Myometrial cell (primary cell): ENCODE measurements at places on chromosomes 2 and 18. TPM values are rescaled to one million over a fixed set of nuclear protein-coding genes. Genes with fewer than 3 reads are reported as not detected.

POTEJ gene
- total RNA-seq: not detected in 2 replicates

ACMSD gene
- not detected in 2 replicates for total RNA-seq

VWC2L gene
- not detected in 2 replicates for total RNA-seq

TXNDC2 gene
- total RNA-seq: not detected in 2 replicates

SCYGR4 gene
- total RNA-seq: not detected in 2 replicates

CFAP210 gene
- not detected in 2 replicates for total RNA-seq

CYP1B1 gene
- total RNA-seq: 30.0 and 34.2 TPM in 2 replicates
